ENCODE measurements at places on chromosomes 1 and 21.

- DNase-seq, result no peak
Observed at GRCh38 chr1:221868593-221869303, 126.9 kb upstream of the DUSP10 start.

- no peak for DNase-seq
Observed at GRCh38 chr1:107789817-107790524, 175.0 kb downstream of the VAV3 start.

DNA sequence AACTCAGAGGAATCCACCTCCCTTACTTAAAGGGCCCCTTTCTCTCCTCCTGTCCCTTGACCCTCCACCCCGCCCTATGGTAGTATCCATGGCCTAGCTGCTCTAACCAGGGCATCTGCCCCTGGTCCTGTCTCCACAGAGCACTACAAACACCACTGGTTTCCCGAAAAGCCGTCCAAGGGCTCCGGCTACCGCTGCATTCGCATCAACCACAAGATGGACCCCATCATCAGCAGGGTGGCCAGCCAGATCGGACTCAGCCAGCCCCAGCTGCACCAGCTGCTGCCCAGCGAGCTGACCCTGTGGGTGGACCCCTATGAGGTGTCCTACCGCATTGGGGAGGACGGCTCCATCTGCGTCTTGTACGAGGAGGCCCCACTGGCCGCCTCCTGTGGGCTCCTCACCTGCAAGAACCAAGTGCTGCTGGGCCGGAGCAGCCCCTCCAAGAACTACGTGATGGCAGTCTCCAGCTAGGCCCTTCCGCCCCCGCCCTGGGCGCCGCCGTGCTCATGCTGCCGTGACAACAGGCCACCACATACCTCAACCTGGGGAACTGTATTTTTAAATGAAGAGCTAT, 1.7 kb downstream of the BTG2 start:
- peak; percentile 52 for DNase-seq

DNA sequence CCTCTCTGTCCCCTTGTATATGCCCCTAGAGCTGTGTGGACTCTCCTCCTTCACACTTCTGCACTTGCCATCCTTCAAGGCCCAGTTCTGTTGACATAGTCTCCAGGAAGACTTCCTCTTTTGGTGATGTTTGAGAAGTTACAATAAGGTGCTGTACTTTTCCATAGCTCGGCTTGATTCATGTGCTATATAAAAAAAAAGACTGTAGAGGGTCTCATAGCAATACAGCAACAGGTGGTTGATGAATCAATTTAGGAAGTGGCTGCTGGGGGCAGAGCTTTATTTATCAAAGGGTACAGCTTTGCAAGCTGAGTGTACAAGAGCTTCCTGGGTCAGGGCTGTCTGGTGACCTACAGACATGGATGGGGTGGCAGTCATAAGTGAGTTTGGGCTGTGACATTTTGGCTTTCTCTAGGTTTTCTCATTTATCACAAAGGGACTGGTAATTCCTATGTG, 102.7 kb downstream of the RUNX1 start:
- no peak for DNase-seq

DNA sequence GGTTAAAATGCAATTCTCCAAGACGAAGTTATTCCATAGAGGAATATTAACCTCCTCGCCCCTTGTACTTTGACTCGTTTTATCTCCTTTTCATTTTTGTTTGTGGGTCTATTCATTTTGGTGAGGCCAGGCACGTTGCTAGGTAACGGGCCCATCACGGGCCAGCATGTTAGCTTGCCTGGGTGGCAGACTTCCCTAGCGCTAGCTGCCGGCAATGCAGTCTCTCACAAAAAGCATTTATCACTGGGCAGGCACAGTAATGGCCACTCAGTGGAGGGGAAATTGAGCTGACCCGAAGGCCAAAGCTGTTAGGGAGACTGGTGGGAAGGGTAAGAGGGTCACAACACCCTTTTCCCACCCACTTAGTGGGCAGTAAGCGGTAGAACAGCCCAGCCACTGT, 234.4 kb upstream of the FOXD3 start:
- DNase-seq, result no peak

DNA sequence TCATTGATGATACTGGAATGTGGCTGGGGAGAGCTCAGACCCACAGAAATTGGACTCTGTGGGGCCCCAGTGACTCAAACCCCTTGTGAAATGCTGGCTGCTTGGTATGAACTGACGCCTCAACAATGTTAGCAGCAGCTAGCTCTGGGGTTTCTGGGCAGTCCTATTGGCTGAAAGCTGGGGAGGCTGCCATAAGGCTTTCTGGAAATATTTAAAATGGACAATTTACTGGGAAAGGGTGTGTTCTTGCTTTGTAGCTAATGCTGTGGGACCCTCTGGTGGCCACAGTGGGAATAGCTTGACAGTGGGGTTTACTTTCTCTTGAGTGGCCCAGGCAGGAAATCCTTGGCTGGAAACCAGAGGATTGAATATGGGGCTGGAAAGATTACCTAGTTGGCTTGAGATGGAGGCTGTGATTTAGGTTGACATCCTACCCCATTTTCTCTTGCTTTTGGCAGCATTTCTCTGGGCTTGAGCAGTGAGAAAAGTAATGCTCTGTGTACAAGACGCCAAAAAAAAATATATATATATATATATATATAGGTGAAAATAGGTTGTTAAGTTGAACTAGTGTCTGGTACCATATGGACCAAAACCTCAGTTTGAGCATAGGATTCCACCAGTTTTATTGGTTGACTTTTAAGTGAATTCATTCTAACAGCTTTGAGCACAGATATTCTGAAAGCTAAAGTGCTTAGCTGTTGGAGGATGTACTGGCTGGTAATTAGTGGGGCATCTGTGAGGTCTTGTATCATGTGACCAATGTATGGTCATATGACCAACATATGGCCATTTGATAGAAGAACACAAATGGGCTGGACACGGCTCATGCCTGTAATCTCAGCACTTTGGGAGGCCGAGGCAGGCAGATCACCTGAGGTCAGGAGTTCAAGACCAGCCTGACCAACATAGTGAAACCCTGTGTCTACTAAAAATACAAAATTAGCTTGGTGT, 8.2 kb upstream of the S100A10 start:
- DNase-seq, result peak; percentile 82

DNA sequence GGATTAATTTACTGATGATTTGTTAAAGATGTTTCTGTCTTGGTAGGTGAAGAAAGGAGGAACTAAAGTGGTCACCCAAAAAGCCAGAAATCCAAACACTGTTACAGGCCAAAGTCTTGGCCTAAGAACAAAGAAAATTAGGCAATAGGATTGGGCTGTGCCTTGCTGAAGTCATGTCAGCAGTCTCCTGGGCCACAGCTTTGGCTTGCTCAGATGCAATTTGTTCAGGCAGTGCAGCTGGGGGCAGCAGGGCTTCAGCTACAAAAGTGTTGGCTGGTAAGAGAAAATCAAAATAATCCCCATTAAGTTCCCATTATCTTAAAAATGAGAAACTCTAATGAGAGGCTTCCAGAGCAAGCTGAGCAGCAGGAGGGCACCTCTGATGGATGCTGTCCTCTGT, 14.0 kb upstream of the RAP1A start:
- no peak for DNase-seq

- DNase-seq, result no peak
Observed at GRCh38 chr1:22851517-22851916, 121.1 kb downstream of the LACTBL1 start.

- no peak for DNase-seq
Observed at GRCh38 chr1:175493321-175494010, 249.9 kb downstream of the TNR start.

DNA sequence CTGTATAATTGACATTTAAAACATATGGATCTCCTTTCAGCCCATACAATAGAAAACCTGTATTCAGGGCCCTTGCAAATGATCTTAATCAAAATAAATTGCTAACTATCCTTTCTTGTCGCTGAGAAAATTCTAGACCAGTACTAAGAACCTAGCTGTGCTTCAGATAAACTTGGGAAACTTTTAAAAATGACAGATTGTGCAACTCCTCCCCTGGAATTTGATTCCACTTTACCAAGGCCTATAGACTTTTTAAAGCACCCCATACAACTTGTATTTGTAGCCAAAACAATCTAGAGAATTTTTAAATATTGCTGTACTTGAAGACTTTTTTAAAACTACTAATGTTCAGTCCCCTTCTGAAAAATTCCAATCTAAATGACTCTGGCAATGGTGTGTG, 51.6 kb downstream of the ZNF644 start:
- DNase-seq, result no peak

DNA sequence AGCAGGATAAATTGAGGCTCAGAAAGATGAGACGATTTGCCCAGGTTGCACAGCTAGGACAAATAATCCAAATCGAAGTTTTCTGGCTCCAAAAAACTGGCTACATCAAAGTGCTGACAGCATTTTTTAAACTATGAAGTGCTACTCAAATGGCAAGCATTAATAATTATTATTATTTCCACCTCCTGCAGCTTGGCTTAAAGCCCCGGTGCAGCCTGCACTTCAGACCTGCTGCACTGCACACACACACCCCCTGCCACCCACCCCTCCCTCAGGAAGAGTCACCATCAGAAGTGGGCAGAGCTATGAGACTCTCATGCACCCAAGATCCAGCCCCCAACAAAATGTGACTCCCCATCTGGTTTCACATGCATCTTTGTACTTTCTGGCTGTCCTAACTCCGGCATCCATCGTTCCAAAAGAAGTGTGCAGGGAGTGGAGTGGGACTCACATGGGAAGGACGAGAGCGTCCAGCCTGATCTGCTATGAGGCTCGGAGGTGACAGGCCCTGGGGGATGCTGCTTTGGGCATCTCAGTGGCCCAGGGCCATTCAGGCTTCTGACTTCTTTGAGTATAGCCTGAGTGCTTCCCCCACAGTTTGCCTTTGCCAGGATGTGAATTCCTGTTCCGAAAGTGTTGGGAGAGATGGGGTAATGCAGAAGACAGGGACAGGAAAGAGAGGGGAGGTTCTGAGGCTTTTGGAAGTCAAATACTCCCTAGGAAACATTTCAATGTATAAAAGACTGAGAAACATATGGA, 65.0 kb upstream of the FAM20B start:
- no peak for DNase-seq

- DNase-seq, result no peak
Observed at GRCh38 chr1:43585557-43585956, 54.9 kb downstream of the PTPRF start.

GRCh38 chr1:85707267-85707989, 805 bp downstream of the ZNHIT6 start:
- no peak for DNase-seq

DNA sequence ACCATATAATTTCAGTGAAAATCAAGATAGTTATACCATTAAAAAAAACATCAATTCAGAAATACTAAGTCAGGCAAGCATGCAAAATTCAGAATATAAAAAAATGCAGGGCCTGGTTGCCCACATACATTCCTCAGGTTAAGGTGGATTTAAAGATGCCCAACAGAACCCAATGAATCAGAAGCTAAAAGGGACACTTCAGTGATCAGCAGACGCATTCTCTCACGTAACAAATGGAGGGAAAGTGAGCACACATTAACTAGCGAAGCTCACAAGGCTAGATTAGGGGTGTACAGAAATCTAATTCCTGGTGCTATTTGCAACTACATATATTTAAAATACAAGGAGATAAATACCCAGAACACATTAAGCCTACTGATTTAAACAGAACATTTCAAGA, 17.5 kb downstream of the TOMM20 start:
- DNase-seq, result no peak

GRCh38 chr1:41568204-41568603, 83.7 kb upstream of the EDN2 start:
- DNase-seq, result no peak

DNA sequence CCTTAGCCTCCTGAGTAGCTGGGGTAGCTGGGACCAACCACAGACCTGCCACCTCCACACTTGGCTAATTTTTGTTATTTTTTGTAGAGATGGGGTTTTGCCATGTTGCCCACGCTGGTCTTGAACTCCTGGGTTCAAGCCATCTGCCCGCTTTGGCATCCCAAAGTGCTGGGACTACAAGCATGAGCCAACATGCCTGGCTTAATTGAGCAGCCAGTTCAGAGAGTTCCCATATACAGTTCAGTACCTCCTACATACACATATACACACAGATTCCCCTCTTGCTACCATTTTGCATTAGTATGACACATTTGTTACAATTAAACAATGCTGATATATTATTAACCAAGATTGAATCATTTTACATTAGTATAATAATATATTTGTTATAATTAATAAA, 2.9 kb downstream of the RNPEP start:
- DNase-seq, result no peak

- no peak for DNase-seq
Observed at GRCh38 chr1:231842441-231842840, 215.9 kb downstream of the DISC1 start.

DNA sequence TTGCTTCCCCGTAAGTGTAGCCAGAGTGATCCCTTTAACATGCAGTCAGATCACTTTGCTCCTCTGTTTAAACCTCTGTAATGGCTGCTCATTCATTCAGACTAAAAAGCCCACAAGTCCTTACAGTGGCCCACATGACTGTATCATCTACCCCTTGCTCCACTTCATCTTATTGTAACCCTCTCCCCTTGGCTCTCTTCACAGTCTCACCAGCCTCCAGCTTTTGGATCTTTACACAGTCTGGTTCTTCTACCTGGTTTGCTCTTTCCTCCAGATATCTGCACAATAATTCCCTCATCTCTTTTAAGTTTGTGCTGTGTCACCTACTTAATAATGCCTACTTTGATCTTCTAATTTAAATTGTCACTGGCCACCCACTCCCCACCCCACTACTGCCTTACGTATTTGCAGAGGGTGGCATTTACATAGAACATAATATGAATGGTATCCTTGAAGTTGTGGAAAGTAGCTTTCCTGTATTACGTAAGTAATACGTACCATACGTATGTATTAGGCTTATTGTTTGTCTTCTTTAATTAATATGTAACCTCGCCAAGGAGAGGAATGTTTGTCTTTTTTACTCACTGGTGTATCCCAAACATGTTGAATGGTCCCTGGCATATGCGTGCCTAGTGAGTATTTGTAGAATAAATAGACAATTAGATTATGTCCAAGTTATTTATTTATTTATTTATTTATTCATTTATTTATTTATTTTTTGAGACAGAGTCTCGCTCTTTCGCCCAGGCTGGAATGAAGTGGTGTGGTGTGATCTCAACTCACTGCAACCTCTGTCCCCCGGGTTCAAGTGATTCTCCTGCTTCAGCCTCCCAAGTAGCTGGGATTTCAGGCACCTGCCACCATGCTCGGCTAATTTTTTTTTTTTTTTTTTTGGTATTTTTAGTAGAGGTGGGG, 48.6 kb downstream of the TSNAX start:
- DNase-seq, result no peak

DNA sequence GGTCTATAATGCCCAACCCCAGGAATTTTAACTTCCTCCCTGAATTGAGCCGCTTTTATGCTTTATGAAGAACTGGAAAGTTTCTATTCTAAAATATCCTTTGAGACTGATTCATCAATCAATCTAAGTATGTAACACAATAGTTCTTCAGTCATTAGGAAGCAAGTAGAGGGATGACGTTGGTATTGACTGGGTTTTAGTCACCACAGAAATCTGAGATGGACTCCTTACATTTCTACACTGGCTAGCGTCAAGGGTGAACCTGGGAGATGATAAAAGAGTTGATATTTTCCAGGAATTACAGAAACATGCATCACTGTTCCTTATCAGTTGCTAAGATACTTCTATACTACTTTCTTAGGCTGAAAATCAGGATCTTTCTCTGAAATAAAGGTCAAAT, 308.0 kb downstream of the HMCN1 start:
- DNase-seq, result no peak

All from CD8-positive, alpha-beta memory T cell (primary cell).